ENCODE measurements at places on chromosomes 16 and 17. TPM values are rescaled to one million over a fixed set of nuclear protein-coding genes. Genes with fewer than 3 reads are reported as not detected.

DNA sequence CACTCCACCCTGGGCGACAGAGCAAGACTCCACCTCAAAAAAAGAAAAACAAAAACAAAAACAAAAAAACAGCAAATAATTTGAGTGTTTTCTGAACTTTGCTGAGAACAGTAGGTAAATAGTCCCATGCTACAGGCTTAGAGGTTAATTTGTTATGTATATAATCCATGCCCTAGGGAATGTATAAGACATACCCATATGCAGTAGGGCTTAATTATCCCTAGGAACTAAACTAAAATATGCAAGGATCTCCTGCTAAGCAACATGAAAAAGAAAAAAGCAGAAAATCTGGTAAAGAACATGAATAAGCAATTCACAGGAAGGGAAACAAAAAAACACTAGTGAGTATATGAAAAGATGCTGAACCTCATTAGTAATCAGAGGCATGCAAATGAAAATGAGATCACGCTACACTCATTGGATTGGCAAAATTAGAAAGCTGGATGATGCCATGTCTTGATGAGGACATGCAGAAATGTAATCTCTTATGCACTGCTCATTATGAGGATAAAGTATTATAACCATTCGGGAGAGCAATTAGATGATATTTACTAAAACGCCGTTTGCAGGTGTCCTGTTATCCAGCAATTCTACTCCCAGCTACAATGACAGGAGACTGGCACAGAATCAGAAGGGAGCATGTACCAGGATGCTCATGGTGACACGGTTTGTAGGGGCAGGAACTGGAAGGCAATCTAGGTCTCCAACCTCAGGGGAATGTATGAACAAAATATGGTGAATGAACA lies 5.6 kb downstream of the KCTD13 start:
- no peak for DNase-seq

DNA sequence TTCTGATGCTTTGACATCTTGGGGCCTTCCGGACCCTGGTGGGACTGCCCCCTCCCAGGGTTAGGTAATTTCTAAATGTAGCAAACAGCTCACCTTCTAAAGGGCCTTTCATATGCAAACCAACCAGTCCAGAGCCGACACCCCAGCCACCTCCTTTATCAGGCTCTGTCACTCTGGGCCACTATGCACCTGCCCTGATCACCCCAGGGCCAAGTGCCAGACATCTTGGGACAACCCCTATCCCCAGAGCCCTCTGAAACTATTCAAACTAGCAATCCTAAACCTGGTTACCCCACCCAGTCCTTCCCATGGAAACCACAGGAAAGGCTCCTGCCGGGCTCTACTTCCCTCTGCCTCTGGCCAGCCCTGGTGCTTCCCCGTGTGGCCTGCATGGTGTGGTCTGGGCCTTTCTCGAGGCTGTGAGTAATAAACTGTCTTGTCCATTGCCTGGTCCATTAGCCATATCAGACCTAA lies 91.2 kb upstream of the TNRC6C start:
- no peak for DNase-seq

GRCh38 chr16:25006504-25007056 lies 8.6 kb downstream of the ARHGAP17 start:
- no peak for DNase-seq

- no peak for DNase-seq
These were observed 1.4 kb downstream of the NSMCE1 start for GRCh38 chr16:27267037-27267677.

DNA sequence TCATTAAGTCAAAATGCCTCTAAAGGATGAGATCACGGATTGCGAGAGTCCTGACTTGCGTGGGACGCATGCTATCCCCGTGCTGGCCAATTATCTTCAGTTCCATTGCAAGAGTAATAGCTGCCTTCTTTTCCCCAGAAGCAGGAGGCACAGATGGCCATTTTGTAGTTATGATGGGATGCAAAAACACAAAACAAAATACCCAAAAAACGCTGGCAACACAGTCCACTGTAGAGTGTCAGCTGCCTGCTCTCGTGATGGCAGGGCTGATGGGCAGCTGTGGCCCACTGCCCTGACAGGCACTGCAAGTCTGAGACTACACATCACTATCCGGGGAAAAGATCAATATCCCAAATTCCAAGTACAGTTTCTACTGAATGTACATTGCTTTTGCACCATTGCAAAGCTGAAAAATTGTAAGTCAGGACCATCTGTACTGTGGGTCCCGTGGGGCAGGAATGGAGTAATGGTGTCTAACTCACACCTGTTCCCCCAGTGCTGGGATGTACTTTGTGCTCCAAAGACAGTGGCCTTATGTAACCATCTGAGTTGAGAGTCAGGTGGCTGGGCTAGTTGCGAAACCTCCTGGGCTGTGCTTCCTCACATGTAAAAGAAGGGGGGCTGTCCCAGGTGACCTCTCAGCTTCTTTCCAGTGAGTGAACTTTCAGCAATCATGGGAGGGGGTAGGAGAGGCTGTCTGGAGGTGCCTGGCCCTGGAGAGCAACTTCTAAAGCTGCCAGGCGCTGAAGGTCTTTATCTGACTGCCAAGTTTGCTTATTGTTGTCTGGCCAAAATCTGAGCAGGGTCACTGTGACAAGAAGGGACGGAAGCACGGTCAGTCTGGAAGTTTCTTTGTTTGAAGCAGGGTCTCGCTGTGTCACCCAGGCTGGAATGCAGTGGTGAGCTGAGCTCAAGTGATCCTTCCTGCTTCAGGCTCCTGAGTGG lies 4.7 kb downstream of the SLC47A1 start:
- DNase-seq = no peak

DNA sequence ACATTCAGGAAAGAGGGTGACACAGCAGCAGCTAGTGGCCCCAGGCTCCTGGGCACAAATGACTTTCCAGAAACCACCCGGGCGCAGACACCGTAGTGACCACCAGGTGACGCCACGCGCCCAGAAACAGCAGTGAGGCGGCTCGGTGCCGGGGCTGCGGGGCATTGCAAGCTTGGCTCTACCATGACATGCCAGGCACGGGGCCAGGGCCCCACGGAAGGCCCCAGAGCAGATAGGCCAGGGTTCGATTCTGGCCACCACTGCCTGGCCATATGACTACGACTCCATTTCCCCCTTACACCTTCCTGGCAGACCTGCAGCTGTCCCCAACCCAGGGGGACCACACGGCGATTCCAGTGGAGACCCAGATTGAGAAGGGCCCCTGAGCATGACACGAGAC lies 6.7 kb downstream of the RHBDF1 start:
- peak; percentile 53 for DNase-seq

DNA sequence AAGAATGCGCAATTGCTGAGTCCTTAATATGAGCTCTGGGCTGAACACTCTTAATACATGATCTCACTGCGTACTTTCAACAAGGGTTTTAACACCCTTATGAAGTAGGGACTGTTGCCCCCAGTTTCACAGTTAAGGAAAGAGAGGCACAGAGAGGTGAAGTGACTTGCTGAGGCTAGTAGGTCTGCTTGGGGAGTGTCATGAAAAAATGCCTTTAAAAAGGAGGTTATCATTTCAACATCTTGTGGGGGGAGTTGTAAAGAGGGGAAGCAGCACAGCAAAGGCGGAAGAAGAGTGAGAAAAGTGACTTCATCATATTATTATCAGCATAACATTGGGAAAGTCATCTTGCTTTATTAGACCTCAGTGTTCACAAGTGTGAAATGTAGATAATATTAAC lies 2.1 kb downstream of the CCL4L2 start:
- no peak for DNase-seq

DNA sequence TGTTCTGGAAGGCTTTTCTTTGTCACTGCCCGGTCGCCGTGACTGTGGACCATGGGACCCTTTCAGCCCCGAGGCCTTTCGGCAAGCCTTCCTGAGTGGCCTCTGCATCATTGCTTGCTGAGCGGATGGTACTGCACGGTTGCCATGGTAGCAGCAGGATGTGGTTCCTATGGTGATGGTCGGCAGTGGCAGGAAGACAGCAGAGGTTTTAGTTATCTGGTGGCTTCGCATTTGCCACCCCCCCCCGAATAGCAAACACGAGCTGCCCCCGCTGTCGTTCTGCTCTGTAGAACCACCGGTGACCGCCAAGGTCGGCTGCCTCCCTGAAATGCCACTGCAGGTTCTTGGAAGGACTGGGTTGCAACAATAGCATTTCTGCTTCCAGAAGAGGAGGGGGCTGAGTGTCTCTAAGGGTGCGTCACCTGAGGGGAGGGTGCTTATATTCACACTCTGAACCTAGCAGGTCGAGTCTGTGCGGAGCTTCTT lies 76.6 kb downstream of the CMIP start:
- no peak for DNase-seq

Gene PRDM7
- polyA plus RNA-seq = 0.68 TPM

Data from right lung (tissue), 10 donors.